ENCODE measurements at places on chromosomes 11 and 22.

DNA sequence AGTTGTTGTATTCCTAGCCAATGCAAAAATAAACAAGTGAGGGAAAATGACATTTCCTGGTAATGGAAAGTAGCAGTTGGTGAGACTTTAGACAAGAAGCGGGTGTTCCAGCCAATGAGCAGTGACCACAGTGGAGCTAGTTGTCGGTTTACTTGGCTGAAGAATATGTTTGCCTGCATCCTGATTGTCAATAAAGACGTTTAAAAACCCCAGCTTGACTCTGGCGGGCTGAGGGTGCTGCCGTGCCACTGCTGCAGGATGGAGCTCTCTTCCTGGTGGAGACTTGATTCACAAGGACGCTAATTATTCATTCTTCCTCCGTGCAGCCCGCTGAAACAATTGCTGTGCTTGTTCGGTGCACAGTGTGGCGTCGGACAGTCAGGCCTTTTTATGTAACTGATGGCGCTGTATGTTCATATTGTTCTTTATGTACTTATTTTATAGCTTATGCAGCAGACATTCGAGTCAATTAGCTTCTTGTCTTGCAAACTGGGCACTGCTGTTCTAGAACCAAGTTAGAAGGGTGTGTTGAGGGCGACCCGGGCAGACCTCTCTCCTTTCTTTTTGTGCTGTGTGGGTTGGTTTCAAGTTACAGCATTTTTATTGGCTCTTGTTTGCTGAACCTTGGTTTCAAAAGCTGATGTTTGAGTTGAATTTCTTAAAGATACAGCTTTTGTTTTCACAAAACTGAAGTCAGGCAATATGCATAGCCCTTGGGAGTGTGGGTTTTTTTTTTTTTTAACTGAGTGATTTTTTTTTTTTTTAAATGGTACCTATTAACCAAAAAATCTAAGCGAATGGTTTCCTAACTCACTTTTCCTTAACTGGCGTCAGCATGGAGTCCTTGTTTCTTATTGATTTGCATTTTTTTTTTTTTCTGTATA, 153.9 kb downstream of the TEAD1 start:
- peak; percentile 23 for DNase-seq

DNA sequence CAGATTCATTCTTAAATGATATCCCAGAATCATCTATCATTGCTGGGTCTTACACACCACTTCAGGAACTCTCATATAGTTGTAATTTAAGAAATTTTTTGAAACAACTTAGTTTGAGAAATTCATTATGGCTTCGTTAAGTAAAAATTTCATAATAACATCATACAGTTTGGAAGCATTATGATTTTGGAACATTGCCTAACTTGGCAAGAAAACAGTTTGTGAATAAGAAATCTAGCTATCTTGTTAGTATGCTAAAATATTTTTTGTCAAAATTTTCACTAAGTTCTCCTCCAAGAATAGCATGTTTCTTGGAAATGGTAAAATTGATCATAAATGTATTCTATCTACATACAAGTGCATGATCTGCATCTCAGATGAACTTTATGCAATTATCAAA, 217.7 kb downstream of the CNTN5 start:
- no peak for DNase-seq

- no peak for DNase-seq
Observed at GRCh38 chr11:1942558-1943260, 4.4 kb upstream of the MRPL23 start.

- DNase-seq: no peak
Observed at GRCh38 chr11:13366266-13367026, 88.9 kb downstream of the BMAL1 start.

DNA sequence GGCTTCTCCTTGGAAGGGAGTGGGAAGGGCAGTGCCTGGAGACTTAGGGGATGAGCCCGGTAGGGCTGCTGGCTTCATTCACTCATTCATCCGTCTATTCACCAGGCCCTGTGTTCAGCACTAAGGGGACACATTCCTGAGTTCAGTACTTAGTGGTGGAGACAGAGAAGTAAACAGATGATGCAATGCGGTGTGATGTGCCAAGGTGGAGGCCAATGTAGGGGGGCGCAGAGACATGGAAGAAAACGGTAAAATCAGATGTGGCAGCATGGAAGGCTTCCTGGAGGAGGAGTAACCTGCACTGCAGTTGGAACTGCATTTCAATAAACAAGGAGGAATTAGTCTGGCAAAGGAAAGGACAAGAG, 21.3 kb downstream of the GRIK4 start:
- DNase-seq: no peak

DNA sequence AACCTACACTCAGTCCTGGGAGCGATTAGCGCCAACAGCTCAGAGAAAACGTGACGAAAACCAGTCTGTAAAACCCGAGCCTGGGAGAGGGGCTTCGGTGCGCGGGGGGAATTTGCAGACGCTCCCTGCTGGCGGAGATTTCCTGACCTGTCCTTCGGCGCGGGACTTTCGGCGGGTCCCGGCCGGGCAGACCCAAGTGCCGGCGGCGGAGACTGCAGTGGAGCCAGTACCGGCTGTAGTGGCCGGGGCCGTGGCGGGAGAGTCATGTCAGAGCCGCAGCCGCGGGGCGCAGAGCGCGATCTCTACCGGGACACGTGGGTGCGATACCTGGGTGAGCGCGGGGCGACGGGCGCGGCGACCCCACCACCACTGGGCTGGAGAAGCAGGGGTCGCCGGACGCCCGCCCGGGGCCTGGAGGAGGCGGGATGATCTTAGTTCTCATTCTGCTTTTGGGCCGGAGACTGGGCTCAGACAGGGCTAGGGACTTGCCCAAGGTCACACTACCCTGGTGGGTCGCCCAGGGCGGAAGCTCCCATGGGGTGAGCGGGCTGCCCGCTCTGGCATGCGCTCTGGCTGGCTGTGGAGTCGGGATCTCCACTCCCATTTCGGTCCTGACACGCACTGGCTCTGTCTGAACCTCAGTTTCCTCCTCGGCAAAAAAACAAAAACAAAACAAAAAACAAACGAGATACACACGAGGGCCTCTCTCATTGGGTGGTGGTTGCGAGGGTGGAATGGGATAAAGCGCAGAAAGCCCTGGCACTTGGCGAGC, at the start of gene MTFP1:
TSS of gene MTFP1 (plus strand) at position 153 of the 772 bp plus-strand sequence. CDS start at position 265, 112 bp downstream.
- DNase-seq: peak; percentile 64

- no peak for DNase-seq
Observed at GRCh38 chr22:35797411-35797810, 79.7 kb downstream of the APOL5 start.

GRCh38 chr11:63911440-63911839, 5.5 kb downstream of the RCOR2 start:
- DNase-seq: no peak
